SK-MEL-5 (cell line): ENCODE measurements at places on chromosomes 6 and 20. TPM values are rescaled to one million over a fixed set of nuclear protein-coding genes. Genes with fewer than 3 reads are reported as not detected.

The EFCAB8 gene
- not detected in 2 replicates for total RNA-seq

The SIRPA gene
- total RNA-seq = 67.8 and 74.7 TPM in 2 replicates

The KCNK17 gene
- not detected in 2 replicates for total RNA-seq

The RNF144B gene
- 12.2 and 14.3 TPM in 2 replicates for total RNA-seq

The CPNE5 gene
- 0.63 TPM in 1 of 2 replicates, not detected in the other for total RNA-seq

The CCDC167 gene
- total RNA-seq = 31.1 and 40.7 TPM in 2 replicates

The MAK gene
- total RNA-seq = 0.26 and 0.29 TPM in 2 replicates

The TFAP2D gene
- not detected in 2 replicates for total RNA-seq

The MOG gene
- total RNA-seq = not detected in 2 replicates

The ALDH5A1 gene
- total RNA-seq = 6.1 and 7.2 TPM in 2 replicates

The FAM83C gene
- total RNA-seq = not detected in 2 replicates

The CLDN20 gene
- 0.32 TPM in 1 of 2 replicates, not detected in the other for total RNA-seq

The FOXC1 gene
- 9.4 and 10.3 TPM in 2 replicates for total RNA-seq

The TREM1 gene
- not detected in 2 replicates for total RNA-seq

The PDE10A gene
- 161 TPM in 2 replicates for total RNA-seq

The ADTRP gene
- not detected in 2 replicates for total RNA-seq

The HEY2 gene
- 8.5 and 9.9 TPM in 2 replicates for total RNA-seq

The SNAP91 gene
- 0.05 and 0.08 TPM in 2 replicates for total RNA-seq

The SALL4 gene
- total RNA-seq = 0.40 and 0.64 TPM in 2 replicates

The SYTL3 gene
- 0.85 and 0.92 TPM in 2 replicates for total RNA-seq

The ID4 gene
- total RNA-seq = 30.9 and 31.9 TPM in 2 replicates

The AVP gene
- total RNA-seq = not detected in 2 replicates

The PRDM13 gene
- total RNA-seq = 2.6 and 3.5 TPM in 2 replicates

The BPIFB4 gene
- not detected in 2 replicates for total RNA-seq

The CRISP1 gene
- not detected in 2 replicates for total RNA-seq

The NRSN1 gene
- not detected in 2 replicates for total RNA-seq

The CDSN gene
- total RNA-seq = not detected in 2 replicates

The NNAT gene
- not detected in 2 replicates for total RNA-seq

The RGS17 gene
- total RNA-seq = 1.1 and 1.2 TPM in 2 replicates

The PPP1R16B gene
- total RNA-seq = 0.56 and 0.69 TPM in 2 replicates

The GHRH gene
- not detected in 2 replicates for total RNA-seq

The PTCHD4 gene
- total RNA-seq = 8.4 and 8.9 TPM in 2 replicates

The PPP1R3G gene
- total RNA-seq = 0.03 and 0.16 TPM in 2 replicates

The AIF1 gene
- total RNA-seq = not detected in 2 replicates

The GNRH2 gene
- not detected in 2 replicates for total RNA-seq

The TFEB gene
- total RNA-seq = 1.9 and 3.7 TPM in 2 replicates

The TUBB2B gene
- 26.6 and 28.6 TPM in 2 replicates for total RNA-seq

The LRP11 gene
- total RNA-seq = 25.5 and 27.3 TPM in 2 replicates

The POU5F1 gene
- total RNA-seq = not detected in 2 replicates

The IPCEF1 gene
- total RNA-seq = 0.13 TPM in 1 of 2 replicates, not detected in the other

The COL9A1 gene
- total RNA-seq = 3.6 and 7.0 TPM in 2 replicates

The REM1 gene
- total RNA-seq = not detected in 2 replicates

The THBS2 gene
- total RNA-seq = 0.16 and 0.18 TPM in 2 replicates

The PRRT1 gene
- 0.16 and 0.21 TPM in 2 replicates for total RNA-seq

The MUC22 gene
- total RNA-seq = not detected in 2 replicates

The MAS1 gene
- not detected in 2 replicates for total RNA-seq

The HSPA12B gene
- total RNA-seq = 0.21 TPM in 1 of 2 replicates, not detected in the other

The PRKN gene
- 0.51 and 0.95 TPM in 2 replicates for total RNA-seq

The VSTM2L gene
- total RNA-seq = 0.34 and 0.51 TPM in 2 replicates

The CABLES2 gene
- 2.9 TPM in 2 replicates for total RNA-seq

The VGLL2 gene
- total RNA-seq = not detected in 2 replicates

The GSTA4 gene
- total RNA-seq = 24.9 and 25.3 TPM in 2 replicates

The PARD6B gene
- 4.8 and 5.9 TPM in 2 replicates for total RNA-seq

The TMEM151B gene
- total RNA-seq = 0.05 and 0.16 TPM in 2 replicates

The C6orf58 gene
- total RNA-seq = not detected in 2 replicates
